Kidney glomerular epithelial cell (primary cell): ENCODE measurements at places on chromosomes 7 and 10.
A peak's percentile ranks its signal among the peaks of the same experiment; 100 is the strongest.

DNA sequence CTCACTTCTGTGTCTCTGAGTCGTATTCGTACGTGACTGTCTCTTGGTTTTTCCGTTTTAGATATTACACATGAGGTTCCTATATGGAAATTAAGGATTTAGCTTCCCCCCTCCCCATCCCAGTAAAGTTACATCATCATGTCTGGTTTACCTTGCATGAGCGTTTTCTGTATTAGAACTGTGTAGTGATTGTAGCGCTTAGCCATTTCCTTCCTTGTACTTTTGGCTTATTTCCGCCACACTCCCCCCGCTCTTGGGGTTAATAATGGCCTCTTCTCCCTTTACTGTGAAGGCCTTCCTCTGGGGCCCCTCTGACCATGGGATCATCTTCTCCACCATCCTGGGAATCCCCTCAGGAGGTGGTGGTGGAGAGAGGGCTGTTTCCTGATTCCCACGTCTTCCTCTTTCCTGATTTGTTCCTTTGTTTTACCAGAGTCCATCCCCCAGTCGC is 27.2 kb upstream of the AP5Z1 start:
- peak; percentile 72 for DNase-seq

DNA sequence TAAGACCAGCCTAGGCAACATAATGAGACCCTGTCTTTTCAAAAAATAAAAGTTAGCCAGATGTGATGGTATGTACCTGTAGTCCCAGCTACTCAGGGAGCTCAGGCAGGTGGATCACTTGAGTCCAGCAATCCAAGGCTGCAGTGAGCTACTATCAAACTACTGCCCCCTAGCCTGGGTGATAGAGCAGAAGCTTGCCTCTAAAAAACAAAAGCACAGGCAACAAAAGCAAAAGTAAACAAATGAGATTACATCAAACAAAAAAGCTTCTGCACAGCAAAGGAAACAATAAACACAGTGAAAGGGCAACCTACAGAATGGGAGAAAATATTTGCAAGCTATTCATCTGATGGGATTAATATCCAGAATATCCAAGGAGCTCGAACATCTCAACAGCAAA is 65.4 kb downstream of the FANK1 start:
- DNase-seq, result no peak

DNA sequence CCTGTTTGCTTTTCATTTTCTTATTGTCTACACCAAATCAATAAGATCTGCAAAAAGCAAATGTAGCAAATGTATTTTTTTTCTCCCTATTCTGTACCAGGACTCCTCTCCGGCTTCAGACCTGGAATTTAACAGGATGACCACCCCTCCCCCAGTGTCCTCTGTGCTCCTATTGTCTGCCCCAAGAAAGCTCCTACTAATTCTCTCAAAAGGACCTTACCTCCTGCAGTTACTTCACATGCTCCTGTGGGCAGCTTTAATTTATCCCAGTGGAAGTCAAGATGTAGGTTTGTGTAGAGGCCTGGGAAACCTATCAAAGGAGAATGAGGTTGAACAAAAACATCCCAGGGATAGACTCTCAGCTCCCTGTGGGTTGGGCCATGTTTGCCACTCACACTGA is 31.3 kb downstream of the PLXNA4 start:
- DNase-seq, result no peak

GRCh38 chr7:156669035-156669828 is 28.7 kb downstream of the RNF32 start:
- no peak for DNase-seq

DNA sequence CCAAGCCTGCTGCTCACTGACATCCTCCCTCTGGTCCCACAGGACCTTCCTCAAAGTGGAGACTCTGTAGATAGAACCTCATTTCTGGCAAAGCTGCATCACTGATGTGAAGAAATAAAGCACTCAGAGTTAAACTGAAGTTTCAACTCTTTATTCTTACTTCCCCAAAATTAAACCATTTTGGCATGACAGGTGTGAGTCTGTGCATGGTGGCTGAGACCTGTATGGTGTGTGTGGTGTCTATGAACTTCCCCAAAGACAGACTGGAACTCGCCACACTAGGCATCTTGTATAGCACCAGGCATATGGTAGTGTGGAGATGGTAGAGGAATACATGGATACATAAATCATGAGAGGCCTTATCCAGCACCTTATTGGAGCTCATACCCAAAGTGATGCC is 6.6 kb upstream of the WDFY4 start:
- DNase-seq, result no peak

- peak; percentile 88 for DNase-seq
Observed at GRCh38 chr7:24477398-24478136, 95.7 kb upstream of the PALS2 start.

- DNase-seq, result no peak
Observed at GRCh38 chr7:94897541-94897940, 9.9 kb upstream of the PPP1R9A start.

DNA sequence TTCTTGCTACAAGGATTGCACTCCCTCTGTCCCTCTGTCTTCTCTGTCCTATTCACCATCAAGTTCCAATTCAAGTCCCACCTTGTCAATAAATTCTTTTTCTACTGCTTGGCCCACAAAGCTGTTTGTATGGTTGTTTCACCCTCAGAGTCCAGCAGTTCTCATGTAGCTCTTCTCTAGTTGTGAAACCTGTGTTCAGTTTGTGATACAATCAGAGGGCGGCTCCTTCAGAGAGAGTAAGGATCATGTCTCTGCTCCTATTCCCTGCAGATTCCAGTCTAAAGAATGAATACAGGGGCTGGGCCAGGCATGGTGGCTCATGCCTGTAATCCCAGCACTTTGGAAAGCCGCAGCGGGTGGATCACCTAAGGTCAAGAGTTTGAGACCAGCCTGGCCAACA is 126.6 kb upstream of the BET1 start:
- no peak for DNase-seq

DNA sequence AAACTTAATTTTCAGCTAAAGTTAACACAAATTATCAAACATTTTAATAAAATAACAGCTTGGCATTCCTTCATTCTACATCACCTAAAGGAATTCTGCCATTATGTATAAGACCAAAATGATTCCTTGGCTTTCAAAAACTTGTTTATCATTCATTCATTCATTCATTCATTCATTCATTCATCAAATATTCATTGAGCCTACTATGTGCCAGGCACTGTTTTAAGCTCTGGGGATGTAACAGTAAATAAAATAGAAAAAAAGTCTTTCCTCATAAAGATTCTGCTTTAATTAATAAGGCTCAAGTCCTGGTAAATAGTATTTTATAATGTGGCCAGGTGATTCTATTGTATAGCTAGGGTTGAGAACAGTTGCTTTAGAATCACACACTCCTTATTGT is 127.9 kb downstream of the GPR85 start:
- DNase-seq, result no peak

GRCh38 chr7:50714857-50715256 is 67.8 kb downstream of the GRB10 start:
- no peak for DNase-seq

- DNase-seq, result no peak
Observed at GRCh38 chr10:89645742-89646172, 715 bp upstream of the PANK1 start.

DNA sequence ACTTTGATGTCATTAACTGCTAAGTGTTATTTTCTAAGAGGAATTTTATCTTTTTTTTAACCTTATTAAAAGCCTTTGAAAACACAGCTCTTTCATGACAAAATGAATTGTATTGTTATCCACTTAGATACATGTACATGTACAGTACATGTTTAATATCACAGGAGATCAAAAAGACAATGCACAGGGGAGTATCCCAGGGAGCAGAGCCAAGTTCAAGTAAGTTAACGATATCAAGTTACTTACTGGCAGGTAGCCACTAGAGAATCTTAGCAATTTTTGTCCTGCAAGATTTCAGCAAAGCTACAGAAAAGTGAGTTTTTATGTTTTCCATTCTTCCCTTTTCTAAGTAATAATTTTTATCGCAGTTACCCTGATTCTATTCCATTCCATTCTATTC is 33.9 kb upstream of the ARL4A start:
- DNase-seq, result no peak

DNA sequence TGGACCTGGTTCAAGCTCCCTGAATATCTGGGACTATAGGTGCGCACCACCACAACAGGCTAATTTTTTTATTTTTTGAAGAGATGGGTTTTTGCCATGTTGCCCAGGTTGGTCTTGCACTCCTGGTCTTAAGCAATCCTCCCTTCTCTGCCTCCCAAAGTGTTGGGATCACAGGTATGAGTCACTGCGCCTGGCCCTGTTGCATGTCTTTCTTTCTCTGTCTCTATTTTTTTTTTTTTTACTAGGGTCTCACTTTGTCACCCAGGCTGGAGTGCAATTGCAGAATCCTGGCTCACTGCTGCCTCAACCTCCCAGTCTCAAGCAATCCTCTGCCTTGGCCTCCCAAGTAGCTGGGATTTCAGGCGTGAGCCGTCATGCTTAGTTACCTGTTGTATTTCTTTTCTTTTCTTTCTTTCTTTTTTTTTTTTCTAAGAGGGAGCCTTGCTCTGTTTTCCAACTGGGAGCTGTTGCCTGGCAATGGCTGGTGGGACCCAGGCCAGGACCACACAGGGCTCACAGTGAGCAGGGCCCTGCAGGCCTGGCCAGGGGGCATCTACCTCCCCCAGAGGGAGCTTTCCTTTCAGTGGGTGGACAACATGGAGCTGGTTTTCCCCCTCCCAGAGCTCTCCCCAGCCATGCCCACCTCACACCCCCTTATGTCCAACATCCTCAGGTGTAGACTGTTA is 6.0 kb downstream of the MYL7 start:
- DNase-seq, result peak; percentile 9

DNA sequence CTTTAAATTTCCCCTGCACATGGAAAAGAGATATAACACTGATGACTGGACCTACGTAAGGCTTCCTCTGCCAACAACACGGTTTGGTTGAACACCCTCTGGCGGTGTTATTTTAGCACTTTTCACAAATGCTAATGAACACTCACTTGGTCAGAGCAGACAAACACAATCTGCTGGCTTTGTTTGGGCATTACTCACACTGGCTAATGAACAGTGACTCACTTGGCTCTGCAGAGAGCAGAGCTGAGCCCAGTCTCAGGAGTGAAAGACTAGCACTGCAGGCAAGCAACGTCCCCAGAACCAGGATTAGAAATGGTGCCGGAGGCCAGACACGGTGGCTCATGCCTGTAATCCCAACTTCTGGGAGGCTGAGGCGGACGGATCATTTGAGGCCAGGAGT is 430.8 kb downstream of the PLXNA4 start:
- DNase-seq, result peak; percentile 62

GRCh38 chr7:2495418-2496299 is 19.5 kb upstream of the GRIFIN start:
- no peak for DNase-seq

GRCh38 chr10:15200626-15201025 is 32.1 kb upstream of the NMT2 start:
- peak; percentile 94 for DNase-seq

- DNase-seq, result no peak
Observed at GRCh38 chr10:51171946-51172345, 97.7 kb downstream of the PRKG1 start.

GRCh38 chr10:127755753-127756152 is 18.8 kb downstream of the FOXI2 start:
- DNase-seq, result no peak

DNA sequence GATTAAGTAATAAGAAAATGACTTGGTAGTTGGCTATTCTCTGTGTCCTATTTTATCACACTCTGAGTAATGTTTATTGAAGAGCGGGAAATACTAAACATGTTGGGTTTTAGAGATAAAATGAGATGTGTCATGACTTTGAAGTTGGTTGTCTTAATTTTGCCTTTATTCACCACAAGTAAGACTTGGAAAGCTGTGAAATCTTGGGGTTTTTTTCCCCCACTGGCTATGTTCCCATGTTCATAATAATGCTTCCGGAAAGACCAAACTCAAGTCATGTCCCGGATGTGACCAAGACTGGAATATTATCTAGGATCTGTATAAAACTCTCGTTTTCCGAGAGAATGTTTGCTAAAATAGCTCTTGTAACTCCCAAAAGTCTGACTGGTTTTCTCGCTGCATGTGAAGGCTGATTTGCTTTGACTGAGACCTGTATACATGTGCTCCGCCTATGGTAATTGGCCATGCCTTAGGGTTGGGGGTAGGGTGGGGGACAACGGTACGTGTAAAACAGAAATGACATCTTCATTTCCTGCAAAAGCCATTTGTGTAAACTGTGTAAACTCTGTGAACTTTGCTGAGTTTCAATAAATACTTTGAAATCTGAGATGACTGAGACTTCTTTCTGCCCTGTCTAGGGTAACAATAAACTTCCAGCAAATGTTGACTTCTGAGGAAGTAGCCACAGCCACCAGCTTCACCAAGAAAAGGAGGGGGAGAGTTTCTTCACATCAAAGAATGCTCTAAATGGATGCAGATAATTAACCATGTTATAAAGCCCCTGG is 169.6 kb downstream of the ZNF365 start:
- no peak for DNase-seq

GRCh38 chr7:55063061-55063460 is 44.2 kb downstream of the EGFR start:
- no peak for DNase-seq

DNA sequence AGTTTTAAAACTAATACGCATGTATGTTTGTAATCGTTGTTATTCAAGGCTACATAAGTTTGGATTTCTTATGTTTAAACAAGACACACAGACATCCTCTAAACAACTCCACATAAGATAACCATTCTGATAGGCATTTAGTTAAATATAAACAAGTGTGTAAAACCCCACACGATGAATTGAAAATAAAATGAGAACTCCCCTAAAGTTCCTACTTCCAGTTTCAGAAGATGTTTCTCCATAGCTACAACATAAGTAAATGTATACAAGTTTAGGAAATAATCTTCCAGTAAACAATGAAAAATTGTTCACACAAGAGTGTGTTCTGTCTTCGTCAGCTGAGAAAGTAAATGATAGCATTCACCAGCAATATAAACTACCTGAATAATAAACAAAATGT is 246.8 kb downstream of the RNLS start:
- DNase-seq, result no peak

GRCh38 chr10:117312430-117312829 is 62.8 kb downstream of the PDZD8 start:
- no peak for DNase-seq

- no peak for DNase-seq
Observed at GRCh38 chr7:18548534-18548933, 53.0 kb downstream of the HDAC9 start.

GRCh38 chr10:80477813-80478212 is 23.7 kb downstream of the TSPAN14 start:
- DNase-seq, result peak; percentile 83

GRCh38 chr7:98617051-98617959 is at the start of gene NPTX2:
TSS of gene NPTX2 (plus strand) at chr7:98617285. CDS start at chr7:98617462, 177 bp downstream.
- DNase-seq, result no peak
